ENCODE measurements at places on chromosomes 7 and 10.

GRCh38 chr7:114085313-114085591 lies 166.4 kb upstream of the PPP1R3A start:
- no peak for DNase-seq

DNA sequence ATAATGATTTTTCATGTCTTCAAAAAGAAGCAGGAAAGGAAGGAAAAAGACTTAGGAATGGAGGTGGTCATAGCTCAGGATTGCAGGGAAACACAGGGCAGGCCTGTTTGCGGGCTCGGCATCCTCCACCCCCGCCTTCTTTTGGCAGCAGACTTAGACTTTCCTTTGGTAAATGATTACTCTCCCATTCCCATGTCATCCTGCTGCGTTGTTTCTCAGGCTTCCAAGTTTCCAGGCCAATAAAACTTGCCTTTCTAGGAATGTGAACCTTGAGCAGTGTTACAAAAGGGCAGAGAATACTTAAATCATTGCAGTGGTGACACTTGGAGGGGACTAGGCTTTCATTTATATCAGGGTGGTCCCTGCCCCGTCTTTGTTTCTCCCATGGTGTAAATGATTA lies 34.0 kb upstream of the DGKB start:
- DNase-seq, result no peak

- no peak for DNase-seq
Observed at GRCh38 chr7:38934051-38934450, 25.1 kb upstream of the VPS41 start.

- no peak for DNase-seq
Observed at GRCh38 chr10:86961481-86962091, 3.2 kb downstream of the SNCG start.

GRCh38 chr7:146773506-146773905 lies 656.9 kb downstream of the CNTNAP2 start:
- no peak for DNase-seq

DNA sequence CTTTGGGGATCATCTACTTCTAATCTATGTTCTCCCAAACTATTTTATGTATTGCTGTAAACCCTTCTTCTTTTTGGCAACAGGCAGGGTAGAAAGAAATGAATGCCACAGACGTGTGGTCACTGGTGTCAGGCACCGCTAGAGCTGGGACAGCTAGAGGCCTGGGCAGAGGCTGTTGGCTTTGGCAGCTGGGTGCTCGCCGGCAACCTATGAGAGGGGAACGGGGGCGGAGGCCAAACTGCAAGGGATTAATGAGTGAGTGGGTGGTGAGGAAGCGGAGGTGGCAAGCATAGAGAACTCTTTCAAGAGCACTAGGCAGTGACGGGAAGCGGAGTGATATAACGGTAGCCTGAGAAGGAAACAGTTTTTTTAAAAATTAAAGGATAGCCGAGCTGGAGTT lies 78.5 kb downstream of the CREB5 start:
- DNase-seq, result no peak

- DNase-seq, result no peak
Observed at GRCh38 chr10:22333975-22334282, 11.4 kb upstream of the SPAG6 start.

GRCh38 chr10:122295451-122295809 lies 24.3 kb downstream of the BTBD16 start:
- DNase-seq, result no peak

GRCh38 chr7:55235115-55235514 lies 130.0 kb upstream of the LANCL2 start:
- DNase-seq, result no peak

DNA sequence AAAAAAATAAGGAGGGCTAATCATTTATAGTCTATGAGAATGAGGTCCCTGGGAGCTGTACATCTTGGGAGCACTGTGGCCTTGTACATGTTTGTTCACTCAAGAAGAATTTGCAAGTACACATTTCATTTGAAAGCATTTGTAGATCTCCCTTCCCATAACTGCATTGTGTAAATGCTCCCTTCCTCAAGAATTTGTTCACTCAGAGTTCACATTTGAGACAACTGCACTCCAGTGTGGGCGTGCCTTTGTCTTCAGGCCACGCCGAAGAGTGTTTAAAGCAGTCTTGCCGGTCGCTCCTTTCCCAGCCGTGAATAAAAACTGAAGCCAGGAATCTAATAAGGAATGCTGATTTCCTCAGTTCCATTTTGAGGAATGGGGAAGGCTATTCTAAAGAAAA lies 291.1 kb upstream of the LYZL1 start:
- no peak for DNase-seq

GRCh38 chr10:113073549-113074189 lies 123.6 kb downstream of the TCF7L2 start:
- no peak for DNase-seq

GRCh38 chr7:98202367-98203195 lies 8.7 kb upstream of the BHLHA15 start:
- DNase-seq, result peak; percentile 34

DNA sequence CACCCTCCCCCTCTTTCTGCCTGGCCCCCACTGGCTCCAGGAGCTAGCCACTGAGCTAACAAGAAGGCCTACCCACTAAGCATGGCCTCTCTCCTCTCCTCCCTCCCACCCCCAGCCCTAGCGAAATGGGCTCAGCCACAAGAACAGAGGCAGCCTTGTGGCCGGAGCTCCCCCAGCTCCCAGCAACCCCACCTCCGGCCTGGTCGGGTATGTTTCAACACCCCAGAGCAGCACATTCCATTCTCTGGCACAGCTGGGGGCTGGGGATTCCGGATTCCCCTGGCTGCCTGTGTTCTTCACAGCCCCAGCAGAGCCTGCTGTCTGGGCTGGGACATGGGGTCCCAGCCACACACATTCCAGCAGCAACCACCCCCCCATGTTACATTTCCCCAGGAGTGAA lies 9.0 kb downstream of the SFRP5 start:
- DNase-seq, result no peak

- no peak for DNase-seq
Observed at GRCh38 chr7:625376-625971, 101.0 kb upstream of the DNAAF5 start.

GRCh38 chr7:135100856-135101255 lies 47.0 kb upstream of the TMEM140 start:
- no peak for DNase-seq

GRCh38 chr7:135151132-135151531 lies 3.3 kb downstream of the TMEM140 start:
- no peak for DNase-seq

DNA sequence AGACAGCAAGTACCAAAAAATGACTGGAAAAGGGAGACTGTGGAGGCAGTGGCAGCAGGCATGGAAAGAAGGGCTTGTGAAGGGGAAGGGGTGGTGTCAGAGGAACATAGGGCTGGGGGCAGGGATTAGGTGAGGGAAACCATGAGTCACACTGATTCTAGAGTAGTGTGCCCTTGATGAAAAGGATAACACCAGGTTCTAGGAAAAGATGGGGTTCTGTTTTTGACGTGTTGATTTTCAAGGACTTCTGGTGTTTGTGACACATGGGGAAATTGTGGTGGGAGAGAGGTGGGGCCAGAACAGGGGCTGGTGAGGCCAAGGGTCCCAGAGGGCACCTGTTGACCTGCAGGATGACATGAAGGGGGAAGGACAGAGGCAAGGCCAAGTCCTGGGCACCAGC lies 57.1 kb downstream of the FIGNL1 start:
- no peak for DNase-seq

- DNase-seq, result no peak
Observed at GRCh38 chr10:132109341-132110110, 43.8 kb downstream of the JAKMIP3 start.

- DNase-seq, result no peak
Observed at GRCh38 chr10:6013413-6014192, 36.3 kb upstream of the IL15RA start.

- DNase-seq, result no peak
Observed at GRCh38 chr10:59991661-59992060, 85.3 kb upstream of the CCDC6 start.

DNA sequence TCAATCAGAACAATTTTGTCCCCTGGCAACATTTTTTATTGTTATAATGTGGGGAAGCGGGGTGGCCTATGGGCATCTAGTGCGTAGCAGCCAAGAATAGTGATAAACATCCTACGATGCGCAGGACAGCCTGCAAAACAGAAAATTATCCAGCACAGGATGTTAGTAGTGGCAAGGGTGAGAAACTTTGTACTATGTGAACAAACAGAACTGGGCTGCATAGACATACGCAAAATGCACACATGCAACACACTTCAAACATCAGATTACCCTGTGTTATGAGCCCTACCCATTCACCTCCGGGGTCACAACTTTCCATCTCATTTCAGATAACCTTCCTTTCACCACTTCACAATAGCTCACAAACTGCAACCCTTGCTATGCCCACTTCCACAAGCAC lies 3.1 kb downstream of the ZNF786 start:
- DNase-seq, result no peak

GRCh38 chr7:158446706-158447105 lies 140.9 kb downstream of the PTPRN2 start:
- no peak for DNase-seq

DNA sequence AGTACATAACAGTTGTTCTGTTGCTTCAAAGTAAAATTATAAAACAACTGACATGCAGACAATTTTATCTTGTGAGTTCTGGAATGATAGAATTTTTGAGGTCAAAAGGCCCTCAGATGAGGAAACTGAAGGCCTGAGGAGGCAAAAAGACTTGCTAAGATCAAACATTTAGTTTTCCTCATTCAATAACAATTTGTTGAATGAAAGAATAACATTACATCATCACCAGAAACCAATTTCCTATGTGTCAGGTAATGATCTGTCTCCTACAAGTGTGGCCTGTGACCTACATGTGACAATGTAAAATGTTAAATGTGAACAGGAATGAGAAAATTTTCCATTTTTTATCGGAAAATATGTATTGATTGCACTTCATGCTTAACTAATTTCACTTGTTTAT lies 16.6 kb upstream of the ASB4 start:
- DNase-seq, result no peak

DNA sequence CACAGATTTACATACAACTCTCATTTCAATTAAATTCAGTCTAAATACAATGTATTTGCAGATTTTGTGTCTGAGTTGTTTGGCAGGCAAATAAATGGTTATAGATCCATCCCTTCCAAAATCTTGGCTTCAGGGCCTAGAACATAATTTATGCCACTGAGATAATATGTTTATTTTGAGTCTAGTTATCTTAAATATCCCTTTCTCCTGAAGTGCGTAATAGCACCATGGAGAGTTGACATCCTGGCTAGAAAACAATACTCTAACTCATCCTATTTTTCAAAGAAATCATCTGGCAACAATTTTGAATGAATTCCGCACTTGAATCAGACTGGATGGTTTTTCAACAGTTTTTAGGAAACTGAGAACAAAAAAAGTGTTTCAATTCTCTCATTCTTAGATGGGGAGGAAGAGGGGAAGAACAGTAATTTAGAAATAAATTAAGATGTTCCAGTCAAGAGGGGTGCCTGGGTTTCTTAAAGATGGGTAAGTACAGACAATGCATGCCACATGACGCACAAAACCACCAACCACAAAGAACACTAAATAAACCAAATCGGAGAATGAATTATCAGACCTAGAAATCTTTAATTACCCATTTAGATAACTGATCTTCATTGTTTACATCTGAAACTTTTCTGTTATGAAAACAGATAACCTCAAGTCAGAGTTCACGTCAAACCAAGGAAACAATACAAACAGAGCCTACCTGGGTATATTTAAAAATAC lies 228.7 kb upstream of the PTN start:
- DNase-seq, result no peak

DNA sequence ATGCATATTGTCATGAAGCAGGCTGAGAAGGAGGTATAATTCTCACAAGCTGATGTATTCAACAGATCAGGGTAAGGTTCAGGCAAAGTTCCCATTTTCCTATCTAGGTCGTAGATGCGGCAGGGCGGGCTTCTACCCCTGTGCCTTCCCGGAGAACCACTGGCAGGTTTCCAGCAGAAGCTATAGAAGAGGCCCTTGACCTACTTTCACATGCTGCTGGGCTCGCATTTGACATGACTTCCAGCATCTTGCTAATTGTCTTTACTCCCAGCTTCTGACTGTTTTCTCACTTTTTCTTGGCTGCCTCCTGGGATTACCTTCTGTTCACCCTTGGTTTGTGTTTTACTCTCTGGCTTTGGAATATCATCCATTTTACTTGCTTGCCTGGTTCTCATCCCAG lies 32.6 kb upstream of the ORC5 start:
- no peak for DNase-seq

DNA sequence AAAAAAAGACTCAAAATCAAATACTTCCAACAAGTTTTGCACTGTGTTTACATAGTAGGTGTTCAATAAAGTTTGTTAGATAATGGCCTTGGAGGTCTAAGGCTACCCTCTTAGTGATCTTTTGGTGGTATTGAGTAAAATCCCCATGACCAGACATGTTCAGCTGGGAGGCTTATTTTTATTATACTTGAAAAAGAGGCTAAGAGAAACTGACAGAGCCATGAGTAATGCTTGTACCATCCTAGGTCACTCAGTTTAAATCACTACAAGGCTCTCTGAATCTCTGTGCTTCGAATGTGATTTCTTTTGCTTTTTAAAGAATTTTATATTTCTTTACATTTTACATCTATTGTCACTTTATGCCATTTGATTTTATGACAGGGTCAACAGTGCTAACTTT lies 90.5 kb downstream of the TWIST1 start:
- DNase-seq, result no peak

- no peak for DNase-seq
Observed at GRCh38 chr7:148563583-148564274, 26.8 kb upstream of the C7orf33 start.

DNA sequence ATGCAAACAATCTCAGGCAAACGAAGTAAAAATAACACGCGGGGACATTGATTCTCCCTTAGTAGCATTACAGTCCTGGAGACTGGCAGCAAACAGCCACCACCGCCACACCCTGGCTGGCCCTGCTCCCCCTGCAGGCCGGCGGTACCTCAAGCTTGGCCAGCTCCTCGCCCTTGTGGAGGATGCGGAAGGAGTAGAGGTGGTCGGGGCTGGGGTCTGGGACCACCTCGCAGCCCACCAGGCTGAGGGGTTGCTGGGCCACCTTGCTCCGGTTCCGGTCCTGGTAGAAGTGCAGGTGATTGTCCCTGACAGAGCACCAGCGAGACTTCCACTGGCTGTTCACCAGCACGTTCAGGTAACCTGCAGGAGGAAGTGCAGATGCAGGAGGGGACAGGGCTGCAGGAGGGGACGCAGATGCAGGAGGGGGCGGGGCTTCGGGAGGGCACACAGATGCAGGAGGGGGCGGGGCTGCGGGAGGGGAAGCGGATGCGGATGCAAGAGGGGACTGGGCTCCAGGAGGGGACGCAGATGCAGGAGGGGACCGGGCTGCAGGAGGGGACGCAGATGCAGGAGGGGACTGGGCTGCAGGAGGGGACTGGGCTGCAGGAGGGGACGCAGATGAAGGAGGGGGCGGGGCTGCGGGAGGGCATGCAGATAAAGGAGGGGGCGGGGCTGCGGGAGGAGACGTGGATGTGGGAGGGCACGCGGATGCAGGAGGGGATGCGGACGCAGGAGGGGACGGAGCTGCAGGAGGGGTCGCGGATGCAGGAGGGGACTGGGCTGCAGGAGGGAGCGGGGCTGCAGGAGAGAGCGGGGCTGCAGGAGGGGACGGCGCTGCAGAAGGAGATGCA lies 65.7 kb downstream of the VWA2 start:
- DNase-seq, result peak; percentile 31

- DNase-seq, result peak; percentile 21
Observed at GRCh38 chr7:151520419-151521261, 945 bp upstream of the RHEB start.

Data from stimulated activated CD4-positive, alpha-beta T cell treated with anti-CD3 and anti-CD28 coated beads, Interleukin-1b, Interleukin-23, amount 100 ng/mL, for 4 hours (primary cell).